ENCODE measurements at places on chromosomes 5 and 9.
A peak's percentile ranks its signal among the peaks of the same experiment; 100 is the strongest.

- DNase-seq, result no peak
Measured at GRCh38 chr5:142048272-142048671, 35.4 kb upstream of the GNPDA1 start.

GRCh38 chr9:124188331-124189110 lies 69.2 kb upstream of the NEK6 start:
- DNase-seq, result no peak

DNA sequence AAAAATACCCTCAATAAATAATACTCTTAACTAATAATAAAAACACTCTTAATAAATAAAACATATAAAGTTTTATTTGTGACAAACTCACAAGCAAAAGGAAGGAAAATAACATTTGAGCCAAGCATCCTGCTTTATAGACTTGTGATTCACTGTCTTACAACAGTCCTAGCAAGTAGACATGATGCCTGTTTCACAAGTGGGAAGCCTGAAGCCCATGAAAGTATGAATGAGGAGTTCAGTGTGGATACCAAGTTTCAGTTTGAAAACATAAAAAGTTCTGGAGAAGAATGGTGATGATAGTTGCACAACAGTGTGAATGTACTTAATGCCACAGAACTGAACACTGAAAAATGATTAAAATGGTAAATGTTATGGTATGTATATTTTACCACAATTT lies 10.9 kb downstream of the HABP4 start:
- DNase-seq, result no peak

GRCh38 chr5:141878186-141878710 lies at the start of gene PCDH1:
PCDH1 (minus strand) TSS chr5:141878410; CDS start chr5:141878262, 148 bp downstream.
- peak; percentile 26 for DNase-seq

- DNase-seq, result no peak
Measured at GRCh38 chr9:110742741-110743371, 74.3 kb downstream of the MUSK start.

DNA sequence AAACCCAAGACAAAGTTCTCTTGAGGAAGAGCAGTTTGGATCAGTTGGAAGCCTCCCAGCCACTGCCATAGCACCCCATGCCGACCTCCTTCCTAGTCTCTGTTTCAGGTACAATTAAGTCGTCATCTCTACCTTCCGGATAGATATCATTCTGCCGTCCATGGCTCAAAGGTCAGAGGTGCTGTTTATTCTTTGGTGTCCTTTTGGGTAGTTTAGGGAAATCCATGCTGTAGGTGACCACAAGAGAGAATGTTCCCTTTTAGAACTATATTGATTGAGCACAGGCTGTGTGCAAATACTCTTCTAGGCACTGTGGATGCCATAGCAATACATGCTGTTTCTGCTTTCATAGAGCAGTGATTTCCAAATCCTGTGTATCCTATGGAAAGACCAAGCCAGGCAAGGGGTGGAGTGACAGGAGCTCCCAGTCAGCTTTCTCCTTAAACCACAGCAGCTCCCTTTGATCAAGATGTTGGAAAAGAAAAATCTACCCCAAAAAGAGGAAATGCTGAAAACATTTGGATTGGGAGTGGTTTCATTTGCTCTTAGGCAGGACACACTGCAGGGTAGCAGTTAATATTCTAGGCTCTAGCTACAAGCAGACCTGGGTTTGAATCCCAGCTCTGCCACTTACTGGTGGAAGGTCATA lies 127.9 kb downstream of the PALM2AKAP2 start:
- DNase-seq, result no peak

GRCh38 chr5:176741561-176742211 lies 68.7 kb upstream of the UNC5A start:
- no peak for DNase-seq

GRCh38 chr5:7705736-7706135 lies 145.2 kb downstream of the CFAP90 start:
- no peak for DNase-seq

DNA sequence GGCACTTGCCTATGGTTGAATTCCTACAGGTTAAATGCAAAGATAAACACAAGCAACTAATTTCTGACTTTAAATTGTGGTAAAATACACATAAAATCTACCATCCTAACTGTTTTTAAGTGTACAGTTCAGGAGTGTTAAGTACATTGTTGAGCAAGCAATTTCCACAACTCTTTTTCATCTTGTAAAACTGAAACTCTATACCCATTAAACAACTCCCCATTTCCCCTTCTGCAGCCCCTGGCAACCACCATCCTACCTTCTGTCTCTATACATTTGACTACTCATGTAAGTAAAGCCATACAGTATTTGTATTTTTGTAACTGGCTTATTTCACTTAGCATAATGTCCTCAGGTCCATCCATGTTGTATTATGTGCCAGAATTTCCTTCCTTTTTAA lies 38.5 kb upstream of the STX17 start:
- DNase-seq, result peak; percentile 12

DNA sequence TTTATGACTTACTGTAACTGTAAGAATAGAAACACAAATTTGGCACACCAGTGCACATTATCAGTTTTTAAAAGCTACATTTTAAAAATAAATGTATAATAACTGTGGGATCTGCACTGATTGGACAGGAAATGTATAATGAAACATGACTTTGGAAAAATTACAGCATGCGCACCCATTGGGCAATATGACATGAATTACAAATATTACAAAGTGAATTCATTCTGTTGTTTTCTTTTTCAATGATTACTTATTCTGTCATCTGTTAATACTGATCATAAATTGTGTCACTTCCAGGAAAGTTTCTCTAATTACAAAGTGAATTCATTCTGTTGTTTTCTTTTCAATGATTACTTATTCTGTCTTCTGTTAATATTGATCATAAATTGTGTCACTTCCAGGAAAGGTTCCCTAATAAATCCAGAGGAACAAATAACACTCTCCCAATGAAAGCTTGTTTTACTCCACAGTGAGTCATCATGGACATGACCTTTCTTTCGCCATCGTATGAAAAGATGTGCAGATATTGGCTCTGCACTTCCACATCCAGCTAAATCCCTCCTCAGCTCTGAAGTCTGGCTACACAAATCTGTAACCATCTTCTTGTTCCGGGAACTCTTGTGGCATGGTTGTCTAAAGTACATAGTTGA lies 297.0 kb upstream of the HAPLN1 start:
- no peak for DNase-seq

All from activated CD4-positive, alpha-beta T cell treated with anti-CD3 and anti-CD28 coated beads for 48 hours (primary cell).